ENCODE measurements at places on chromosomes 11 and 22. TPM values are rescaled to one million over a fixed set of nuclear protein-coding genes. Genes with fewer than 3 reads are reported as not detected.

OR8K5 gene
- total RNA-seq: not detected

TRIM51 gene
- not detected for total RNA-seq

PHLDA2 gene
- 4.2 TPM for total RNA-seq

PLCB3 gene
- total RNA-seq: 17.4 TPM

TRIM64 gene
- total RNA-seq: not detected

OR51B4 gene
- total RNA-seq: not detected

TMPRSS13 gene
- 7.8 TPM for total RNA-seq

THY1 gene
- total RNA-seq: 25.1 TPM

SLC6A5 gene
- total RNA-seq: not detected

NTM gene
- 10.8 TPM for total RNA-seq

GPR137 gene
- 4.7 TPM for total RNA-seq

OR8A1 gene
- not detected for total RNA-seq

SCYL1 gene
- 30.2 TPM for total RNA-seq

ZDHHC13 gene
- total RNA-seq: 18.2 TPM

MUC5B gene
- total RNA-seq: 0.30 TPM

OR6Q1 gene
- total RNA-seq: not detected

B3GAT1 gene
- 0.79 TPM for total RNA-seq

SMTNL1 gene
- 7.9 TPM for total RNA-seq

GAB4 gene
- total RNA-seq: not detected

UBQLN3 gene
- total RNA-seq: 0.49 TPM

VWCE gene
- 0.49 TPM for total RNA-seq

TRIM49D2 gene
- total RNA-seq: not detected

MCHR1 gene
- total RNA-seq: 0.39 TPM

ATXN10 gene
- total RNA-seq: 102 TPM

MRPL11 gene
- total RNA-seq: 18.8 TPM

MS4A3 gene
- 18.1 TPM for total RNA-seq

JHY gene
- 5.6 TPM for total RNA-seq

NPAS4 gene
- total RNA-seq: 2.7 TPM

USH1C gene
- 0.10 TPM for total RNA-seq

ACTN3 gene
- total RNA-seq: 13.5 TPM

MMP12 gene
- total RNA-seq: 0.10 TPM

CATSPER1 gene
- 0.10 TPM for total RNA-seq
